ENCODE measurements at places on chromosomes 11 and 22.

- DNase-seq = no peak
- no peaks in the 10 kb centered on the region for H3K36me3 ChIP-seq
- H3K4me1 ChIP-seq = no peaks in the 10 kb centered on the region
- H3K4me3 ChIP-seq = no peak overlapping the region
- no peaks in the 10 kb centered on the region for H3K27me3 ChIP-seq
Observed at GRCh38 chr22:36981247-36981775, 37.9 kb downstream of the TST start.

GRCh38 chr11:57709802-57710367 lies 2.1 kb downstream of the MED19 start:
- H3K4me3 ChIP-seq = no peak overlapping the region
- no peaks in the 10 kb centered on the region for H3K27me3 ChIP-seq
- no peaks in the 10 kb centered on the region for H3K36me3 ChIP-seq
- DNase-seq = no peak

DNA sequence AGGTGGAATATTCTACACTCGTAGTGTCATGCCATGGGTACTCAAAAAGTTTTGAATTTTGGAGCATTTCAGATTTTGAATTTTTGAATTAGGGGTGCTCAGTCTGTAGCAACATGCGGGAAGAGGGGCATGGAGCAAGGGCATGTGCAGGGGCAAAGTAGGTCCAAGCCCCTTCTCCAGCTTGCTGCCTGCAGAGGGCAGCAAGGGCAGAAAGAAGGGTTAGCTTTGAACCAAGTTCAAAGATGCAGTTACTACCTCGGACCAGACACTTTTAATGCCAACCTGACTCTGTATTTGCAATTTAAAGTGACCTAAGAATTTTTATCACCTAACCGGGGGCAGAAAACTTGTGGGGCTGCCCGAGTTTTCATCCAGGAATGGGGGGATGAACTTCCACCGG lies 68.2 kb downstream of the CD82 start:
- no peak overlapping the region for H3K27ac ChIP-seq
- no peak overlapping the region for H3K4me3 ChIP-seq
- no peaks in the 10 kb centered on the region for H3K36me3 ChIP-seq
- no peak for DNase-seq

- no peak overlapping the region for H3K27ac ChIP-seq
- no peaks in the 10 kb centered on the region for H3K36me3 ChIP-seq
- DNase-seq = no peak
- H3K27me3 ChIP-seq = no peaks in the 10 kb centered on the region
- no peak overlapping the region for H3K4me3 ChIP-seq
Observed at GRCh38 chr11:120827820-120828219, 196.1 kb upstream of the TBCEL start.

GRCh38 chr22:20965888-20966855 lies 883 bp upstream of the AIFM3 start:
- no peaks in the 10 kb centered on the region for H3K27me3 ChIP-seq
- no peak overlapping the region for H3K27ac ChIP-seq
- H3K4me1 ChIP-seq = peaks cover 4% of the 10 kb centered on the region

Measured in pancreas (tissue), 10 donors.